ENCODE measurements at places on chromosomes 2 and 18. TPM values are rescaled to one million over a fixed set of nuclear protein-coding genes. Genes with fewer than 3 reads are reported as not detected.

DNA sequence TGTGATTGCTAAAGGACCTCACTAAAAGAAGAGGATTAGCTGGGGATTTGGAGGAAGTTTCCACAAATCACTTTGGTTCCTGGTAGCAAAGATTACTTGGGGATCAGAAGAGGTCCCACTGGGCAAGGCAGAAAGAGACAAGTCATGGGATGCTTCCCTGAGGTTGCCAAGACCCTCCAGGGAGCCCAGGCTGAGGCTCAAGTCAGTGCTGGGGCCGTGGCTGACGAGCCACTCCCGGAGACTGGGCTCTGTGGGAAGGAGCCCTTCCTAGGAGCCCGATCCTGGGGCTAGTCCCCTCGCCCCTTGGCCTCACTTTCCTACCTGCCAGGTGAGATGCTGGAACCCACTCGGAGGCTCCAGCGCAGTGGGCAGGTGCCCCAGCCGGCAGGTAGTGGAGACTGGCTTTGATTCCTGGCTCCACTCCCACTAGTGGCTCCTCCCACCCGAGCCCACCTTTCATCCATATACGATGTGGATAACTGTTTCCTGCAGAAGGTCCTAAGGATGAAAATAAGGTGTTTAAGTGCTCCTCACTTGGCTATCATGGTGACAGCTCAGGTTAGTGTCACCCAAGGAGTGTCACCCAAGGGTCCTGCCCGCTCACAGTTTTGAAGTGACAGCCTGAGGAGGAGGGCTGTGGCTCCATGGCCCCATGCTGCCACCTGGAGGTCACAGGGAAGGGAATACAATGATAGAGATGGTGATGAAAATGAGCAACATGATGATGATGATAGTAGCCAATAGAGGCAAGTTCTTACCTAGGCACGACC, 100.5 kb downstream of the CAPN13 start:
- peak; percentile 54 for DNase-seq

GRCh38 chr2:234847639-234848038, 104.2 kb upstream of the SH3BP4 start:
- no peak for DNase-seq

- DNase-seq: no peak
Measured at GRCh38 chr2:64263315-64263714, 119.1 kb upstream of the PELI1 start.

DNA sequence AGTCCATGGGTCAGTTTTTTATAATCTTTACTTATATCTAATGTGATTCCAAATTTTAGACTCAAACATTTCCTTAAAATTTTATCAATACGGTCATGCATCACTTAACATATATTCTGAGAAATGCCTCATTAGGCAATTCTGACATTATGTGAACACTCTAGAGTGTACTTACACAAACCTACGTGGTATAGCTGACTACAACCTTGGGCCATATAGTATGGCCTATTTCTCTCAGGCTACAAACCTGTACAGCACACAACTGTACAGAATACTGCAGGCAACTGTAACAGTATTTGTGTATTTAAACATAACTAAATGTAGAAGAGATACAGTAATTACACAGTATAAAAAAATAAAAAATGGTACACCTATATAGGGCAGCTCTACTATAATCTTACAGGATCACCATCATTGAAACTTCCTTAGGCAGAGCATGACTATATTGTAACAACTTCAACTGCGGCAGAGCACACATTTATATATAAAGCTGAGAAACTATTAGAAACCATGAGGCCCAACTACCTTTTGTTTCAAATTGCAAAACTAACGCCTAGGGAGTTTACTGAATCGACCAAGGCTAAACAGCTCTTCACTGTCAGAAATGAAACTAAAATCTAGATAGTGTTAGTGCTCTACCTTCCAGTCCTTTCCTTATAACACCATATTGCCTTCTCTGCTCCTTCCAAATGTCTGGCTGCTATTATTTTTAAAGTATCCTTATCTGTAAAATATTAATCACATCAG, 6.9 kb downstream of the YES1 start:
- peak; percentile 23 for DNase-seq

- DNase-seq: no peak
Measured at GRCh38 chr2:240399419-240400324, 35.8 kb upstream of the GPC1 start.

DNA sequence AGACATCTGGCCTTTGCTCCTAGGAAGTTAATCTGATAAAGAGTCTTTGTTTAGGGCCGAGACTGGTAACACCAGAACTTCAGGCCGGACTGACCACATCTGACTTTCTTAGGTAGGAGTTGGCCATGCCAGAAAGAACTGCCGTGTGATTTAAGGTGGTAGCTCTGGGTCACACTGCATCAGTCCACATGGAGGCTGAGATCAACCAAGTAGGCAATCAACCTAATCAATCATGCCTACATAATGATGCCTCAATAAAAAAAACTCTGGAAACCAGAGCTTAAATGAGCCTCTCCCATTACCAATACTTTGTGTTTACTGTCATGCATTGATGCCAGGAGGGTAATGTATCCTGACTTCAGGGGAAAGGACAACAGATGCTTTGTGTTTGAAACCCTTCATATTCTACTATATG, 44.1 kb upstream of the ORC2 start:
- no peak for DNase-seq

- no peak for DNase-seq
Measured at GRCh38 chr2:46077522-46078107, 219.6 kb upstream of the EPAS1 start.

The ANKRD30B gene
- not detected for total RNA-seq

The ABCB11 gene
- 0.07 TPM for total RNA-seq

The PLCD4 gene
- 0.43 TPM for total RNA-seq

The SERPINB11 gene
- total RNA-seq: not detected

The MTCL1 gene
- total RNA-seq: 0.38 TPM

Data from natural killer cell (primary cell).